ENCODE measurements at places on chromosomes 4 and X.

- no peak for DNase-seq
Observed at GRCh38 chr4:119068529-119068962, 67.1 kb upstream of the MYOZ2 start.

DNA sequence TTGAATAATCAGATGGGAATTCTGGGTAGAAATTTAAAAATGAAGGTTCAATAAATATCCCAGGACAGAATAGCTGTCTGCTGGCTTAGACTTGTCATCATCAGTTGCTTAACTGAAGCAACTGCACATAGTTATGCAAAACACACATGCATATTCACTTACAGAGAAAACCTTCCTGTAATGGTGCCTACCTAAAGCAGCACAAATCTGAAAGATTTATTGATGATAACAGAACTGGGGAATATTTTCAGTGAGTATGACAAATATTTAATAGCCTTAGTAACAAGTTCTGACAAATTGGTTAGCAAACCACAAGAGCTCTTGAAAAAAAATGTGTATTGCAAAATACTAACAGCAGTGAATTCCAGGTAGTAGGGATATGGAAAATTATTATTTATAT lies 606.8 kb upstream of the BOD1L1 start:
- DNase-seq = no peak

DNA sequence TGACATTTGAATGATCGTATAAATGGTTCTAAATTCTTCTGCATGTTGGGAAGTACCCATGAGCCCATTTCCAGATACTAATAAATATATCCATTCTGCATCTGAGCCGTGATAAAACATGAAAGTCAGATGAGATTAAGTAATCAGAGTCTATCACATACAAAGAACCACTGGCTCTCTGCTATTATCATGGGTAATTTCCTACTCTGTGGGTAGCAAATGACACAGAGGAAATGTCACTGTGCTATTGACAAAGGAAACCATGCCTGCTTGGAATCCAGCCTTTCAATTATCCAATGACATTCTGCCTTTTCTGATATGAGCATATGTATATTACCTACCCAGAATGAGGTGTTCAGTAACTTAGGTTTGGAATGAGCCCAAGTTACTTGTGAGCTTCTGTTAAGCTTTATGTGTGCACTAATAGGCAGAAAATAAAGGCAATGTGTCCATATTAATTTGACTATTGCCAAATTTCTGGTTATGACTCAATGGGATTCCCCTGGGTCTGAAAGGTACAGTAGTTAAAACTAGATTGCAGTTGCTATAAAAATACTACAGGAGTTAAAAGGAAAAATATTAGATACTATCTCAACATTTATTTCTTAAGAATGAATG lies 238.7 kb upstream of the KCNIP4 start:
- DNase-seq = peak; percentile 65

GRCh38 chrX:148715361-148715760 lies 214.9 kb downstream of the AFF2 start:
- DNase-seq = no peak

DNA sequence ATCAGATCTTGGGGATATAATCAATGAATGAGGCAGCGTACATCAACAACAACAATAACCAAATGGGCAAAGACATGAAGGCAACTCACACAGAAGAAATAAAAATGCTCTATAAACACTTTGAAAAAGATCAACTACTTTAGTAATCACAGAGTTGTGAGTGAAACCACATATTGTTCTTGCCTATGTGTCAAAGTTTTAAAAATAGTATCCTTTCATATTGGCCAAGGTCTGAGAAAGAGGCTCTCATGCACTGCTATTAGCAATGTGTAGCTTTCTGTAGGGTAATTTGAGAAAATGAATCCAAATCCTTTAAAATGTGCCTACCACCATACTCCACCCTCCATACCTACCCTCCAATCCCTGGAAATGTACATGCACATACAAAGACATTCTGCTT lies 25.0 kb downstream of the COQ2 start:
- no peak for DNase-seq

DNA sequence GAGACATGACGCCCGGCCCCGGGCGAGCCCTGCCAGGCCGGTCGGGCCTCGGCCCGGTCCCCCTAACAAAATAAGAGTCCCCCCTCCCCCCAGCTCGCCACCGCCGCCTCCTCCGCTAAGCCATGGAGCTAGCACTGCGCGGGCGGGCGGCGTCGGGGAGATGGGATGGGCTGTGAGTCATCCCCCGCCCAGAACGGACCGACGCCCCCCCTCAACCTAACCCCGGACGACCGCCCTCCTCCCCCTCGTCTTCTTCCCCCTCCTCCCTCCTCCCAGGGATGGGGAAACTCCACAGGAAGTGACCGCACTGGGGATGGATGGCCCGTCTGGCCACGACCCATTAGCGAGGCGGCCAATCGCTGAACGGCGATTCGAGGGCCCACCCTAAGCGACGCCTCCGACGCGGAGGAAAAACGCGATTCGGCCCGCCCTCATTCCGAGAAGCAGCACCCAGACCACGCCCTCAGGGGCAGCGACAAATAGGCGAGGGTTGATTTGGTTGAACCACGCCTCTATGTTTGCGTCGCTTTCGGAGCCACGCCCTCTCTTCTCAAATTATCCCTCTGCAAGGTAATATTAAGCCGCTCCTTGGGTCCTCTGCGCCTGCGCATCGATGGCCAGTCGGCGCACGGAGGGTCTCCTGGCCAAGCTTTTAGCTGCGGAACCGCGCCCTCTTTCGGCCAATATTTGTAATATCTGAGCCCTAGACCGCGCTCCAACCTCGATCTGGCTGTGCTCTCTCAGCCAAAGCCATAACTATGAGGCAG lies at the start of gene TFE3:
Gene TFE3, minus strand, starts transcription at position 138 of the 767 bp plus-strand sequence. Its CDS starts 131 bp downstream, at position 7.
- DNase-seq = peak; percentile 93

GRCh38 chr4:48195853-48196252 lies 61.8 kb upstream of the TXK start:
- DNase-seq = no peak

GRCh38 chr4:40553995-40554394 lies 75.7 kb downstream of the RBM47 start:
- peak; percentile 23 for DNase-seq

- DNase-seq = no peak
Observed at GRCh38 chr4:1207603-1208265, 35.4 kb upstream of the SPON2 start.

DNA sequence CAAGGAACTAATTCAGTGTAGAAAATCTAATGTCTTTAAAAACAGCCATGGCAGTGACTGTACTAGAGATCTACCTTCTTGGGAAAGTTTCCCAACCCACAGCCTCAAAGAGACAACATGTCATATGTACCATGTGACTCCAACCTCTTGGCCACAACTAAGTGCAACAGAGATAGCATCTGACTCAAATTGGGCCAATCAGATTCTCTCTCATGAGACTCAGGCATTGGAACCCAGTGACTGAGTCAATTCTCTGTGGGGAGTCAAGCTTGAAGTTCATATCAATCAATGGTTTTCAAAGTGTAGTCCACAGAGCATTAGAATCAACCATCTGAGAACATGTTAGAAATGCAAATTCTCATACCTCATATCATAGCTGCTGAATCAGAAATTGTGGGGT lies 123.3 kb downstream of the MBNL3 start:
- DNase-seq = no peak

Data from NCI-H1417 (cell line).